ENCODE measurements at places on chromosomes 12 and 14.

GRCh38 chr12:15208140-15208539, 13.1 kb downstream of the RERG start:
- DNase-seq: peak; percentile 78

DNA sequence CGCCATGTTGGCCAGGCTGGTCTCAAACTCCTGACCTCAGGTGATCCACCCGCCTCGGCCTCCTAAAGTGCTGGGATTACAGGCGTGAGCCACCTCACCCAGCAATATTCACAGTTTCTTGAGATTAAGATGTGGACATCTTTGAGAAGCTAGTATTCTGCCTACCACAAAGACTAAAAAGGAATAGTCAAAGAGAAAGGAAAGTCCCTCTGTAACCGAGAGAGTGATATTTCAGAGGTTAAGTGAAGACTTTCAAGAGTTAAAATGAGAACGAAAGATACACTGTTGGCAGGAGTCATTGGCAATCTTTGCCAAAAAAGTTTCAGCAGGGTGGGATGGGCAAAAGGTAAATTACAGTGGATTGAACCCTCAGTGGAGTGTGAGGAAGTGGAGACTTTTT, 15.6 kb downstream of the DGKA start:
- no peak for DNase-seq

DNA sequence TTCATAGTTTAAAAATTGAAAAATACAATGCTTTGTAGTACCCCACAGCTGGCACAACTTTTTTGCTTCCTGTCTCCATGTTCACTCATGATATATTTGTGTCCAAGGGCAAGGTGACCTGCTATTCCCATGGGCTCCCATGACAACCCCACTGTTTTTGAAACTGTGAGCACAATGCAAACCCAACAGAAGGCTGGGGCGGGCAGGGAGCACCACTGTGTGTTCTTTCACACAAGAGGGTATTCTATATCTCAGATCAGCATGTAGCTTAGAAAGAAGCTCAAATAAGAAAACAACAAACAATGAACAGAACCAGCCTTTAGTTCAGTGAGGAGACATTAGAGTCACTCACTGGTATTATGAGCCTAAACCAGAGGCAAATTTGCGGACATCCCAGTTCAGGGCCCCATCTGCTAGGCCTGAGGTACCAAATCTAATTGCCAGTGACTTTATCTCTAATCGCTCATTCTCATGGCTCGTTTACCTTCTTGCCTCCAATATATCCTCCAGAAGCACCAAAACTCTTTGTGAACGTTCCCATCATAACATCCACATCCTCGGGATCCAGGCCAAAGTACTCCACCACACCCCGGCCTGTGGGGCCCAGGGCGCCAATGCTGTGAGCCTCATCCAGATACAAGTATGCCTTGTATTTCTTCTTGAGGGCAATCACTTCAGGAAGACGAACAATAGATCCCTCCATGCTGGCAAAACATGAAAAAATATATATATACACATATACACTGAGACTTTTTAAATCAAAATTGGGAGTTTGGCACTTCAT, 56.4 kb upstream of the ISM2 start:
- DNase-seq: no peak

GRCh38 chr12:115979351-115979750, 298.1 kb downstream of the MED13L start:
- no peak for DNase-seq

GRCh38 chr14:33962016-33962415, 11.1 kb upstream of the EGLN3 start:
- DNase-seq: no peak

GRCh38 chr14:29150659-29151058, 384.1 kb downstream of the FOXG1 start:
- DNase-seq: no peak

DNA sequence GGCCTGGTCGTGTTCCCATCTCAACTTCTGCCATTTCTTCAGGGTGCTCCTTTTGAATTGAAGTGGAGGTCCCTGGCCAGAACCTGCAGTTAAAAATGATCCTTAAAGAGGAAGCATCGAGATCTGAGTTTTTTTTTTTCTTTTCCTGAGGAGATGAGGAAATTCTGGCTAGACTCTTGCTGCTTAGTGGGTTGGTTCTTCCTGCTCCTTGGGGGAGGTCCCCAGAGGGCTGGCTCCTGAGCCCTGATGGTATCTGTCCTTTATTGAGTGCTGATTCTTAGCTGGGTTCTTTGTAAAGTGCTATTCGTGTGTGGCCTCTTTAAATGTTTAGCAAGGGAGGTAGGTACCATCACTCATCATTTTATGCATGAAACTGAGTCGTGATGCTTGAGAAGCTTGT, 11.7 kb downstream of the PELI2 start:
- no peak for DNase-seq

GRCh38 chr14:34875031-34875922, at the start of gene BAZ1A:
TSS of gene BAZ1A (minus strand) at chr14:34875360. CDS start at chr14:34874604, 756 bp downstream.
- DNase-seq: peak; percentile 93

DNA sequence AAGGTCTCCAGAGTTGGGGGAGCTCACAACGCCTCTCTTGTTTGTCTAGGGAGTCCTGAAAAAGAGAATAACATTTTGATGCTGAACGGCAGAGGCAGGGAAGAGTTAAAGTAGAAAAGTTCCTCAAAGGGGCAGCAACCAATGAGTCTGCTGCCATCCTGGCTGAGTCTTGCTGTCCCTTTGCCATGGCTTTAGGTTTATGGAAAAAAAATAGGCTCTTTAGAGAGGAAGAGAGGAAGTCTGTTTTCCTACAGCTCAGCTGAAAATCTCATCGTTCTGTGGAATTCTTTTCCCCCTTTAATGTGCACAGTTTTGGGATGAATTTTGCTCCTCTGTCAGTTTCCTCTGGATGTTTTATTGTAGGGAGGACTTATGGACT, 314.8 kb upstream of the TBX3 start:
- no peak for DNase-seq

DNA sequence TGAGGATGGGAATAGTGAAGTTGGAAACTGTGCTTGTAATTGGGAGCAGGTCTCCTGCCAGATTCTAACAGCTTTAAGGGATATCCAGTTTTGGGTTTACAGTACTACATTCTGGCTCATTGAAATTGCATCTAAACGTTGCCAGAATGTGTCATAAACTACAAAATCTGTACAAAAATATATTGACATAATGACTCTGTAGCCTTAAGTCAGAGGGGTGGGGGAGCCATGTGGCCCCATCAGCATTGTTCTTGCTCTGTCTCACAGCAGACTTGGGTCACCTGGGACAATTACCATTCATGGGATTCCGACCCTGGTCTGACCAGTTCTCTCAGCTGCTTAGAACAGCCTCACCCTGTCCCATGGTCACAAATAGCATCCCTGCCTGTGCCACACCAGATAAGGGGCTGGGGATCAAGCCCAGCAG, 43.3 kb upstream of the MED13L start:
- DNase-seq: peak; percentile 44

Data from epithelial cell of esophagus (primary cell).